M059J (cell line): ENCODE measurements at places on chromosomes 5 and 9. TPM values are rescaled to one million over a fixed set of nuclear protein-coding genes. Genes with fewer than 3 reads are reported as not detected.

GRCh38 chr5:157463621-157464518 lies 3.9 kb downstream of the NIPAL4 start:
- DNase-seq = peak; percentile 88

DNA sequence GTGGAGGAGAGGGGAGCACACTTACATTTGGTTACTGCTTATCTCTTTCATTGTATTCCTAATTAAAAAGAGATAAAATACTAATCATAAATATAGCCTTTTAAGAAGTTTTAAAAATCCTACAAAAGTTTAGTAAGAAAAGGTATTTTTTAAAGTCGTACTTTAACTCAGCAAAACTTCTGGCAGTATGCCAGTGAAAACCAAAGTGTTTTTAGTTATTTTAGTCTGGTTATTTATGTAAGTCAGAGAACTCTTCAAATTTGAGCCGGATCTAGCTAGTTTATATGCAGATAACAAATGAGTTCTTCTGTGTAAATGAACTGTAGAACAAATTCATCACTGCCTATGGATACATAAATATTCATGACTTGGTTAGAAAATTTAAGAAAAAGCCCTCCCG lies 36.5 kb upstream of the ANKDD1B start:
- no peak for DNase-seq

GRCh38 chr5:93099902-93100347 lies 481.1 kb downstream of the NR2F1-AS1 start:
- peak; percentile 78 for DNase-seq

DNA sequence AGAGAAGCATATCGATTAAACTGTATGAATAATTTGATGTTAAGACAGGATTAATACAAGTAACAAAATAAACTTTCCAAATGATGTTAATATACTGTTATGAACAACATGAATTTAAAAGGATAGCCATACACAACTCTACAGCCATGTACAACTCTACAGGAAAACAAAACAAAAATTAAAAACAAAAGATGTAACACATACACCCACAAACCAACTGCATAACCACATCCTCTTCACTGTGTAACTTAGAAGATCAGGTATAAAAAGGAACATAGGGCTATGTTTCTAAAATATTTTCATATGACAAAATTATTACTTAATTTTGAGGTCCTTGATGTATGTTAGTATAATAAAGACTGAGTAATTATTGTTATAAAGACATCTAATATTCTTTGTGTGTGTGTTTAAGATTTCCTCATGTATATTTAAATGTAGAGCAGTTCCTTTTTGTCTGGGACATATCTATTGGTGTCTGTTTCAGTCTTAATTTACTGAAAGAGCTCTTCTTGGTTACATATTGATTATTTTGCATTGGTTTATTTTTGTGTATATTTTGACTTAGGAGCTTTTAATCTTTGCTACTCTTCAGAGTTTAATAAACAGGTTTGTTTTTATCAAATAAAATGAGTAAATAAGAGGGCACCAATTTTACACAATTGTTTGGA lies 966.8 kb upstream of the CTNND2 start:
- no peak for DNase-seq

- DNase-seq = peak; percentile 42
These were observed 128.4 kb downstream of the DNAH5 start for GRCh38 chr5:13816126-13816525.

DNA sequence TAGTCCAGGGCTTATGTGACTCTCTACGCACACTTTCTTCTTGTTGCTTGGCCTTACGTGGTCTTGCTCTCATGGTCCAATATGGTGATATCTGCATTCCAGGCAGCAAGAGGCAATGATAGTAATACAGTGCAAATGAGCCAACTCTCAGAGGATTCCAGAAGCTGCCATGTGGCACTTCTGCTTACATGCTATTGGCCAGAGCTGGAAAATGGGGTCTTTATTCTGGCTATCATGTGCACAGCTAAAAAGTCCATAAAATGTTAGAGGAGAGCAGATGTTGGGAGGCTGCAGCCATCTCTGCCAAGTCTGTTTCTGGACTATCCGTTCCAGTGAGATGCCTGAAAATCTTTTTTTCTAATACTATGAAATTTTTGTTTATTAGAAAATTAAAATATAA lies 2.9 kb upstream of the SEPTIN8 start:
- no peak for DNase-seq

DNA sequence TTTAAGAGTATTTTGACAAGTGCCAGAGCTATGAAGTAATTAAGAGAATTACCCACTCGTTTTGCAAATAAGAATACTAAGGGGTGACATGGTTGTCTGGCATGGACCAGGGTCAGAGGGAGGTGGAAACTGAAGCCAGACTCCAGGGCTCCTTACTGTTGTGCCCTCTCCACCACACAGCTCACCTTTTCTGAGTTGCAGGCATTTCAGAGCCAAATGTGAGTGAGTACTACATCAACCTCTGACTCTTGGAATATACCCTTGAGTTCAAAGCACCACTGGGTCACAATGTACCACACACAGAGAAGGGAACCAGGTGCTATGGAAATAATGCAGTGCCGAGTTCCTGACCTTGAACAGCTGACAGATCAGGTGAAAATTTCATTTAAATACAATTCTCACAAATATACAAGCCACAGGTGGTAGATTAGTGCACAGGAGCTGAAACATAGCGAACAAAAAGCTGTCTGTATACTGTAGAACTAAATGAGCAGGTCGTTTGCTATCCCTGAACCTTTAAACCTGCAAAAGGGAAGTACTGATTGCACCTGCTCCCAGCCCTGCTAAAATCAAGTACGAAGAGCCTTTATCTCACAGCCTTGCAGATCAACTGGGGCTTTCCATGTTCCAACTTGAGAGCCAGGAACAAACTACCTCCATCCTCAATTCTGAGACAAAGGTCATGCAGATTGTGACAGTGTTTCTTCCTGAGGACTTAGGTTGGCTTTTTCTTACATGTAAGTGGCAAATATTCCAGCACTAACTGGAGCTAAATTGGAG lies 57.0 kb downstream of the GOLM1 start:
- DNase-seq = no peak

DNA sequence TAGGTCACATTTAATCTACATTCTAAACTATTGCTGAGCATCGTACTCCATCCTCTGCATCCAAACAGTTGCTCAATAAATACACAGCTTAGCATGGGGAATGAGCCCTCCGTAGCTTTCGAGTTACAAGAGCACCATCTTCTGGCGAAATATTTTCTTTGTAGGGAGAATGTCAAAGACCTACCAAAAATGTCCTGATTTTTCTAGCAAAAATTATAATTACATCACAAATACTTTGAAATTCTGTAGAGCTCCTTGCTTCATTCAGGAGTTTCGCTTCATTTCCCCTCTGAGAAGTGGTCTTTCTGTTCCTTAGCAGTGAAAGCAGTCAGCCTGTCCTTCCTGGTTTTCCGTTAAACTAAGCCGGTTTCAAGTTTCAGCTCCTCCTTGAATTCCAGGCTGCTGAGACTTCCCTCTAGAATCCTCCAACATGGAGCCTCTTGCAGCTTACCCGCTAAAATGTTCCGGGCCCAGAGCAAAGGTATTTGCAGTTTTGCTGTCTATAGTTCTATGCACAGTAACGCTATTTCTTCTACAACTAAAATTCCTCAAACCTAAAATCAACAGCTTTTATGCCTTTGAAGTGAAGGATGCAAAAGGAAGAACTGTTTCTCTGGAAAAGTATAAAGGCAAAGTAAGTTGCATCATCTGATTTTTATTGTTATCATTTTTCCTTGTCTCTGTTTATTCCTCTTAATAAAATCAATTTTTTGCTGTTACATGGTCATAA lies at the start of gene GPX8:
Gene GPX8 (plus strand): TSS at position 409 of the 730 bp plus-strand sequence. CDS start 22 bp downstream, at position 431.
- peak; percentile 89 for DNase-seq

DNA sequence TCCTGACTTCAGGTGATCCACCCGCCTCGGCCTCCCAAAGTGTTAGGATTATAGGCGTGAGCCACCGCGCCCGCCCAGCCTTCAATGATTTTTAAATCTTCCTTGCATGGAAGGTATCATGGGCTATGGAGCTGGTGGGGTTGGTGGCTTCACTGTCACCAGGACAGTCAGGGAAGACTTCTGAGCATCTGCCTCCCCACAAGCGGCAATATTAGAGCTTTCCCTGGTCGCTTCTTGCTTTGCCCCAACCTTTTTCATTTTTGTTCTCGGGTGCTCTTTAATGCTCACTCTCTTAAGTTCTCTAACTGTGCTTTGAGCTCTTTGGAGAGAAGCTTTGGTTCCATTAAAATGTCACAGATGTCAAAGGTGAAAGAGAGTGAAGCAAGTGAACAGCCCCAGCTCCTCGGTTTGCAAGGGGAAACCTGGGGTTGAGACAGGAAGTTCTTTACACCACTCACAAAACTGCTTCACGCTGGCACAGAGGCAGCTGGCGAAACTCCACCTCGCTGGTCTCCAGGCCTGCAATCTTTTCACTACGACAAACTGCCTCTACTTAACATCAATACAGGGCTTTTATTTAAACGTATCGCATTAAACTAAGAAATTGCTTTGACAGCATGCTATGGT lies 142.5 kb upstream of the RETREG1 start:
- no peak for DNase-seq

- DNase-seq = no peak
These were observed 19.3 kb downstream of the RASEF start for GRCh38 chr9:83043597-83043996.

SSNA1 gene
- total RNA-seq = 99.7 and 110 TPM in 2 replicates

PCSK1 gene
- 1.5 and 3.1 TPM in 2 replicates for total RNA-seq

SAPCD2 gene
- total RNA-seq = 11.8 and 28.5 TPM in 2 replicates
